ENCODE measurements at places on chromosomes 6 and 20. TPM values are rescaled to one million over a fixed set of nuclear protein-coding genes. Genes with fewer than 3 reads are reported as not detected.

The OOEP gene
- not detected for total RNA-seq

The CST5 gene
- not detected for total RNA-seq

The KIAA1755 gene
- total RNA-seq: 17.6 TPM

The METTL24 gene
- total RNA-seq: not detected

The BPIFB1 gene
- not detected for total RNA-seq

The KCNQ5 gene
- total RNA-seq: 4.1 TPM

The LY6G6F gene
- total RNA-seq: not detected

The SH3BGRL2 gene
- 2.7 TPM for total RNA-seq

The CD93 gene
- total RNA-seq: 3.7 TPM

- peak overlapping the region; percentile 65 for H3K27ac ChIP-seq
- no peak overlapping the region for H3K4me3 ChIP-seq
Observed at GRCh38 chr6:21997119-21998037, 299.5 kb downstream of the PRL start.

- no peak for DNase-seq
- H3K4me3 ChIP-seq: no peak overlapping the region
- no peaks in the 10 kb centered on the region for H3K36me3 ChIP-seq
- H3K4me1 ChIP-seq: peaks cover 8% of the 10 kb centered on the region
- H3K27me3 ChIP-seq: no peaks in the 10 kb centered on the region
Observed at GRCh38 chr6:11702089-11702488, 76.5 kb downstream of the ADTRP start.

DNA sequence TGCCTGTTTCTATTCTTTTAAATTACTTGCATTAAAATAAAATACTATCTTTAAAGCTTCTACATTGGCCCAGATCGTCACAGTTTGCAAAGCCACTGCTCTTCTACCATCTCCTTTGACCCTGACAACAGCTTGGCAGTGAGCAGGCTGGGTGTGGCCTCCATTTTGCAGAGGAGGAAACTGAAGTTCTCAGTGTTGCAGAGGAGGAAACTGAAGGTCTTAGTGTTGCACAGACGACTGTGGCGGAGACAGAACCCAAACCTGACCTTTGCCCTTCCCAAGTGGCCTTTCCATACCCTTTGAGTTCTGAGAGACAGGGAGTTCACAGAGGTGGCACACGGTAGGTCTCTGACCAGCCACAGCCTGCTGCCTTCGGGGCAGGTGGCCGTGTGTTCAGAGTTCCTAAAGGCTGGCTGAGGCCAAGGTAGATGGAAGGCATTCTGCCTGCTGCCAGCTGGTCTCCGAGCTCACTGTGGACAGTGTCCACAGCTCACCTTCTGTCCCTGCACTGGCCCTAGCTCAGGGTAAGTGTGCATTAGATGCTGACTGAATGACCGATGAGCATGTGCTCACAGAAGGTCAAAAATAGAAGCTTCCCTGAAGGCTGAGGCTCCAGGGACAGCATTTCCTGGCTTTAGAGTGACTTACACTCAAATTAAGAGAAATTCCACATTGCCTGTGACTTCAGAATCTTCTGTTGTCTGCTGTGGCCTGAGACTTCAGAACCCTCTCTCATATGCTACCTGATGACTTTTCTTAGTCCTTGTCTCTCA, 113.5 kb upstream of the SLC24A3 start:
- no peaks in the 10 kb centered on the region for H3K4me1 ChIP-seq
- H3K27ac ChIP-seq: no peak overlapping the region
- no peak for DNase-seq
- no peak overlapping the region for H3K4me3 ChIP-seq
- no peaks in the 10 kb centered on the region for H3K27me3 ChIP-seq

- no peak overlapping the region for H3K27ac ChIP-seq
- peaks cover 37% of the 10 kb centered on the region for H3K4me1 ChIP-seq
- peak overlapping the region; percentile 66 for H3K4me3 ChIP-seq
- H3K36me3 ChIP-seq: peaks cover 6% of the 10 kb centered on the region
Observed at GRCh38 chr6:28814032-28814976, 109.5 kb downstream of the TRIM27 start.

DNA sequence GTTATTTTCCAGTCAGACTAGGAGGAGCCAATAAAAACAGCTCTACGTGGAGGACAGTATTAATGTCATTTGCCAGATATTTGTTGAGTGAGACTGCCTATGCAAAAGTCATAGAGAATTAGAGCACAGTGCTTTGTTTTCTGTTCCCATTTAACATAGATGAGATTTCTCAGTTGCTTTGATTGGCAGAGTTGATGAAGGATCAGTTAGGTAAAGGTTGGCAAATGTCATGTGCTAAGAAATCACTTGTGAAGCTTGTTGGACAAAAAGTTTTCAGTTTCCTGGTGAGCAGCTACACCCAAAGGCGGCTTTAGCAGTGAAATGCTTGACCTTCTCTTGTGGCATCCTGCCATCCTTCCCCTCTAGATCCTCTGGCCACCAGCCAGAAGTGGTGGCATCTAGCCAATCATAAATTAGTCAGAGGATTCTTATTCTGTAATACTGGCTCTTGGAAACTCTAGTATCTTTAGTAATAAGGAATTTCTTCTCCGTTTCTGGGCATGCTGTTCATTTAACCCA, 37.0 kb downstream of the BCKDHB start:
- peaks cover 7% of the 10 kb centered on the region for H3K36me3 ChIP-seq
- no peaks in the 10 kb centered on the region for H3K27me3 ChIP-seq
- H3K4me1 ChIP-seq: peaks cover 42% of the 10 kb centered on the region
- DNase-seq: no peak

DNA sequence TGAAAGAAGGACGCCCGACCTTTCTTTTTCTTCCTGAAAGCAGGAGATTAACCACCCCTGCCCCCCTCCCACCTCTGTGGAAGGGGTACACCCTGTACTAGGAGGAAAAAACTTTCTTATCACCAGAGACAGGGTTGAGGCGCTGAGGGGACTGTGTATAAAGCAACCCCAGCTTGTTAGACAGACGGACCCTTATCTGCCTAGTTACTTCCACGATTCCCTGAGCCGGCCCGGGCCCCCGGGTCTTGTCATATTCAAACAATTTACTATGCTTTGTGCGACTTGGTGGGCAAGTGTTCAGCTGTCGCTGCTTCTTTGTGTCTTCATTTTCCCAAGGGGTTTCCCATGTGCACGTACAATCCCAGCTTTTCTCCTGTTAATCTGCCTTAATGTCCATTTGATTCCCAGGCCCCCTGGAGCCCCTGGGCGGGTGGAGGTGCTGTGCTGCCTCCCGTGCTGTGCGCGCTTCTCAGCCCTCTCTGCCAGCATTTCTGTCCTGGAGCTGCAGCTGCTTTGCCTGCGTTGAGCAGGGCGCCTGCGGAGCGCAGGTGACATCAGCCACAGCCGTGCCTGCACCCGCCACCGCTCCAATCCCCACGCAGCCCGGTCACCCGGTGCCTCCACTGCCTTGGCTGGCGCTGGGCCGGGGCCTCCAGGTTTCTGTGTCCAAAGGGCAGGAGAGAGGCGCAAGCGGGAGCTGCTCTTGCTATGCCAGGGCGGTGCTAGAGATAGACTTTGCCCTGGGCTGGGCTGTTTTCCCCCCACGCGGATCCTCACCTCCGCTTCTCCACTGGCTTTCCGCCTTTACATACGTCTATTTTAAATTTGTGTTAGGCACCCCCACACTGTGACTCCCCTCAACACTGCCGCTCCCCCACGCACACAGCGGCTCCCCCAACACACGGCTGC, 96.2 kb downstream of the TTLL2 start:
- peaks cover 30% of the 10 kb centered on the region for H3K27me3 ChIP-seq
- no peak for DNase-seq
- no peak overlapping the region for H3K27ac ChIP-seq
- H3K4me3 ChIP-seq: no peak overlapping the region
- H3K4me1 ChIP-seq: no peaks in the 10 kb centered on the region

- DNase-seq: no peak
- H3K4me3 ChIP-seq: peak overlapping the region; percentile 46
- H3K36me3 ChIP-seq: no peaks in the 10 kb centered on the region
- no peaks in the 10 kb centered on the region for H3K27me3 ChIP-seq
- peak overlapping the region; percentile 85 for H3K27ac ChIP-seq
Observed at GRCh38 chr20:52494244-52494643, 302.7 kb upstream of the ZFP64 start.

GRCh38 chr6:2625581-2625980, 125.1 kb downstream of the MYLK4 start:
- peaks cover 37% of the 10 kb centered on the region for H3K4me1 ChIP-seq
- no peak overlapping the region for H3K27ac ChIP-seq
- no peaks in the 10 kb centered on the region for H3K27me3 ChIP-seq
- no peaks in the 10 kb centered on the region for H3K36me3 ChIP-seq
- H3K4me3 ChIP-seq: no peak overlapping the region
- no peak for DNase-seq

GRCh38 chr20:60219231-60219630, 261.0 kb downstream of the CDH26 start:
- H3K27ac ChIP-seq: no peak overlapping the region
- no peaks in the 10 kb centered on the region for H3K4me1 ChIP-seq
- H3K27me3 ChIP-seq: peaks cover 25% of the 10 kb centered on the region
- DNase-seq: no peak
- no peaks in the 10 kb centered on the region for H3K36me3 ChIP-seq

DNA sequence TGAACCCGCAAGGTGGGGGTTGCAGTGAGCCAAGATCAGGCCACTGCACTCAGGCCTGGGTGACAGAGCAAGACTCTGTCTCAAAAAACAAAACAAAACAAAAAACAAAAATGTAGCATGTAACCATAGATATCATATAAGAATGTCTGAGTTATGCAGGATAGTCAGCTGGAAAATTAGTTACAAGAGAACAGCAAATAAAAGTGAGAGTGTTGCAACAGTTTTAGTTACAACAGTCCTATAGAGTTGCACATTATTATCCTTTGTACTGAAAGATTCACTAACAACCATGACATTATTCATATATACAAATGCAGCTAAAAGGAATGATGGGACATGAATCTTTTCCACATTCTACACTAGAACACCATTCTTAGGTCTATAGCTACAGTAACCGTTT, 16.4 kb downstream of the RNF24 start:
- no peaks in the 10 kb centered on the region for H3K27me3 ChIP-seq
- peaks cover 1% of the 10 kb centered on the region for H3K36me3 ChIP-seq
- no peak overlapping the region for H3K4me3 ChIP-seq
- H3K4me1 ChIP-seq: peaks cover 23% of the 10 kb centered on the region
- no peak overlapping the region for H3K27ac ChIP-seq

DNA sequence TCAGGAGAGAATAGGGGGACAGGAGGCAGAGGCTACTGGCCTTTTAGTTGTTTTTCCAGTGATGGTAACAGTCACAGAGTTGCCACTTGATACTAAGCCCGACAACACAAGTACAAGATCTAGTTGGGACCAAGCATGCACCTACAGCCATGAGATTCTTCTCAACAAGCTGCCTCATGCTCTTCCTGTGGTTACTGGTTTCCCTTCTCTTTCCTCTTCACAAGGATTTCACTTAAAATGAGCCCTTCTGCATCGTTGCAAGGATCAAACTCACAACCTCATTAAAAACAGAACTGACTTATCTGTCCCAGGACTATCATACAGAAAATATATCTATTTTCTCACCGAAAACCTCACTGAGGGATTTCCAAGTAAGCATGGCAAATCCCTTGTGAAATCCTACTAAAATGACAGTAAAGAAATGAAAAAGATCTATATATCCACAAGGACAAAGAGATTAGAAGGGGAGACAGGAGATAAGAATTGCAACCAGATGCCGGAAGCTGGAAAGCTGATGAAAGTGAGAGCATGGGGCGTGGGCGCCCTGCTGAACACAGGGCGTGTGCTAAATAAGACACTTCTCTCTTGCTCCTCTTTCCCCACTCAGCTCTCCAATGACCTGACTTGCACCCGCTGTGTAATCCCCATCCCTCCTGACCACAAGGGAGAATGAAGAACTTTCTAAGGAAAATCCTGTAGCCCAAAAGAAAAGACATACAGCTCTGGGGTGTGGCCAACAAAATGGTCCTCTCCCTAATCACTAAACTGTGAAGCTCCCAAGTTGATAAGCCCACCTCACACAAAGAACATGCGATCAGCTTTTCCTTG, 13.4 kb downstream of the MTFR2 start:
- H3K27ac ChIP-seq: no peak overlapping the region
- H3K27me3 ChIP-seq: no peaks in the 10 kb centered on the region
- no peaks in the 10 kb centered on the region for H3K4me1 ChIP-seq

- no peak for DNase-seq
- no peak overlapping the region for H3K27ac ChIP-seq
- no peaks in the 10 kb centered on the region for H3K27me3 ChIP-seq
- H3K36me3 ChIP-seq: peaks cover 2% of the 10 kb centered on the region
- H3K4me3 ChIP-seq: no peak overlapping the region
Observed at GRCh38 chr20:16437387-16437996, 135.8 kb downstream of the KIF16B start.

DNA sequence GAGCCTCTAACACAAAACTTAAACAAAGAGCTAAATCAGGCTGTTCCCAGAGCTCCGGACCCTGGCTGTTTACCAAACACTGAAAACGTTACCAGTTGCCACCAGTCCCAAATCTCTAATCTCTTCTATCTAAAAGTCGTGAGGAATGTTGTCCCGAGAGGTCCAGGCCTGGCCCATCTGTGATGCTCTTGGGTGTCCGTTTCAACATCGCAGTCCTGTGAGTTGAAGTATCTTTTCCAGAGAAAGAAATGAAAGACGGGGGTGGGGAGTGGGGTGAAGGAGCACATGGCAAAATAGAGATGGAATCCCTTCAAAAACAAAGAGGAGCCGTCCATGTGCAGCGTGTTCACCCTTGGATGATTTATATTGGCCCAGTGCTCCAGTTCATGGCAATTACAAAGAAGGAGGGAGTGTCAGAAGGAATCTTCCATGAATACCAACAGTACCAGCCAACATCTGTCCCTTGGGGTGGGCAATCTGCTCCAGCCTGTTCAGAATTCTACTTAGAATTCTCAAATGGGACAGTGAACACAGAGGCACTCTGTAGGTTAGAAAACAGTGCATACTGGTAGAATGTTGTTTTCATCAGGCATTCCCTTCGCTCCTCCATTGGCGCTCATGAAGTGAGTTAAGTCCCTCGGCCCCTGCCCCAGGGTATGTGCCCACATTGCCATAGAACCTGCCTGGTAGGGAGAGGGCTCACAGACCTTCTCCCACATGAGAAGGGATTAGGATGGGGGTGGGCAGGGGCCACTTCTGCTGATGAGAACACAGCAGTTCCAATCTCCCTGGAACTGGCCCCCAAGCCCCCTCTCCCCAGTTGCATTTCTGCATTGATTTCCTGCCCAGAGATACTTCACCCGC, 112.1 kb downstream of the LY86 start:
- H3K27ac ChIP-seq: peak overlapping the region; percentile 68
- no peak overlapping the region for H3K4me3 ChIP-seq
- DNase-seq: no peak
- no peaks in the 10 kb centered on the region for H3K36me3 ChIP-seq
- peaks cover 21% of the 10 kb centered on the region for H3K4me1 ChIP-seq
- H3K27me3 ChIP-seq: no peaks in the 10 kb centered on the region
